Camera-type eye (tissue), 1 donor: ENCODE measurements at places on chromosomes 12 and 14. TPM values are rescaled to one million over a fixed set of nuclear protein-coding genes. Genes with fewer than 3 reads are reported as not detected.

Gene TMPRSS12
- not detected for total RNA-seq

Gene KRT8
- 21.5 TPM for total RNA-seq

Gene TSHR
- total RNA-seq = 0.88 TPM

Gene TESPA1
- 0.71 TPM for total RNA-seq

Gene WSCD2
- 7.5 TPM for total RNA-seq

Gene SERPINA5
- total RNA-seq = 0.66 TPM

Gene SLCO1A2
- total RNA-seq = 0.05 TPM

Gene DPY19L2
- total RNA-seq = 58.8 TPM

Gene DAZAP2
- 96.7 TPM for total RNA-seq

Gene SELPLG
- 2.9 TPM for total RNA-seq

Gene MMP17
- 22.9 TPM for total RNA-seq

Gene CD27
- total RNA-seq = not detected

Gene RHEBL1
- total RNA-seq = 0.77 TPM

Gene TCL1B
- not detected for total RNA-seq
